ENCODE measurements at places on chromosomes 11 and 22. TPM values are rescaled to one million over a fixed set of nuclear protein-coding genes. Genes with fewer than 3 reads are reported as not detected.

- DNase-seq: no peak
- no peak overlapping the region for H3K4me3 ChIP-seq
- no peaks in the 10 kb centered on the region for H3K27me3 ChIP-seq
- H3K4me1 ChIP-seq: peaks cover 37% of the 10 kb centered on the region
- peaks cover 93% of the 10 kb centered on the region for H3K36me3 ChIP-seq
- H3K27ac ChIP-seq: no peak overlapping the region
Observed at GRCh38 chr22:38497869-38498268, 8.2 kb downstream of the DDX17 start.

- H3K4me3 ChIP-seq: no peak overlapping the region
- no peak for DNase-seq
- peak overlapping the region; percentile 74 for H3K27ac ChIP-seq
- no peaks in the 10 kb centered on the region for H3K27me3 ChIP-seq
- no peaks in the 10 kb centered on the region for H3K36me3 ChIP-seq
Observed at GRCh38 chr22:31229402-31230079, 17.4 kb downstream of the LIMK2 start.

Gene DDI1
- total RNA-seq: not detected

GRCh38 chr22:46108564-46109473 is 41.5 kb upstream of the PPARA start:
- peak overlapping the region; percentile 28 for H3K27ac ChIP-seq
- H3K4me3 ChIP-seq: no peak overlapping the region
- H3K4me1 ChIP-seq: peaks cover 68% of the 10 kb centered on the region
- peaks cover 93% of the 10 kb centered on the region for H3K36me3 ChIP-seq
- no peaks in the 10 kb centered on the region for H3K27me3 ChIP-seq
- no peak for DNase-seq

- no peak overlapping the region for H3K4me3 ChIP-seq
- H3K27me3 ChIP-seq: peaks cover 15% of the 10 kb centered on the region
- no peaks in the 10 kb centered on the region for H3K36me3 ChIP-seq
- peak; percentile 93 for DNase-seq
- no peak overlapping the region for H3K27ac ChIP-seq
Observed at GRCh38 chr22:37260901-37261336, 16.9 kb upstream of the RAC2 start.

DNA sequence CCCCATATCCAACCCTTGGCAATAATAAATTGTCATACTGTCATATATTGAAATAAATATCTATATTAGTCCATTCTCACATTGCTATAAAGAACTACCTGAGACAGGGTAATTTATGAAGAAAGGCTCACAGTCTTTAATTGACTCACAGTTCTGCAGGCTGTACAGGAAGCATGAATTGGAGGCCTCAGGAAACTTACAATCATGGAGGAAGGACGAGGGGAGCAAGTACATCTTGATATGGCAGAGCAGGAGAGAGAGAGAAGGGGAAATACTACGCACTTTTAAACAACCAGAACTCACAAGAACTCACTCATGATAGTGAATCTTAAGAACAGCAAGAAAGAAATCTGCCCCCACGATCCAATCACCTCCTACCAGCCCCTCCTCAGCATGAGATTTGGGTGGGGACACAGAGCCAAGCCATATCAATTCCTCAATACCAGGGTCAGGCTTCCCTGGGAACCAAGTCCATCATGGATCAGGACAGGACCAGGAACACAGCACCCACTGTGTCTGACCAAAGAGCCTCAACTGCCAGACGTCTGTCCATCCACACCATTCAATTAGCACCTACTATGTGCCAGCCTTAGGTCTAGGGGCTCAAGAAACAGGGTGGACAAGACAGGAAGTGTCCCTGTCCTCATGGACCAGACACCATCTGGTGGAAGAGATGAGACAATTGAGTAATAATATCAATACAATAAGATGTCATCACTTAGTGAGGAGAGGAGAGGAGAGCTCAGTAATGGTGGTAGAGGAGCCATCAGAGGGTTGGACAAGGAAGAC is 56.9 kb upstream of the TOP3B start:
- H3K27me3 ChIP-seq: peaks cover 16% of the 10 kb centered on the region
- DNase-seq: no peak
- no peak overlapping the region for H3K27ac ChIP-seq
- H3K4me3 ChIP-seq: no peak overlapping the region
- H3K4me1 ChIP-seq: peaks cover 8% of the 10 kb centered on the region
- no peaks in the 10 kb centered on the region for H3K36me3 ChIP-seq

GRCh38 chr11:88421530-88421929 is 84.0 kb upstream of the CTSC start:
- H3K4me1 ChIP-seq: peaks cover 25% of the 10 kb centered on the region
- no peak overlapping the region for H3K4me3 ChIP-seq
- peak overlapping the region; percentile 87 for H3K27ac ChIP-seq
- H3K27me3 ChIP-seq: no peaks in the 10 kb centered on the region
- H3K36me3 ChIP-seq: no peaks in the 10 kb centered on the region
- no peak for DNase-seq

Gene MUC5AC
- not detected for total RNA-seq

Gene UBQLNL
- 0.29 TPM for total RNA-seq

Gene CNIH2
- total RNA-seq: under 0.01 TPM

DNA sequence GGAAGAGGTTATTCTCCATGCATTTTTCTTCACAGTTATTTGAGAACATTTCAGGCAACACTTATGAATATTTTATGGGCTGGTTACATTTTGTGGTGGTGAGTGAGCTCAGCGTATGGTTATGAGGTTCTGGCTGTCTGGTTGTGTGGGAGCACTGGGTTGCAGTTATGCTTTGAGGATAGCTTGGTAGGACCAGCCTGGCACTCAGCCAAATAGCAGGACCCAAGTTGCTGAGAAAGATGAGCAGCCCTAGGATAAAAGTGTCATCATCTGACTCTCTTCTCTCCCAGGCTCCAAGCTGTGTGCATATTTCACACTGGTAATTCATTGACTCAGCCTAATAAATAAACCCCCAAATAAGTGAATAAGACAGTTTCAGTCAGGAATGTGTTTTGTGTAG is 8.1 kb upstream of the SRSF8 start:
- no peak overlapping the region for H3K27ac ChIP-seq
- DNase-seq: no peak
- H3K27me3 ChIP-seq: peaks cover 40% of the 10 kb centered on the region
- H3K4me3 ChIP-seq: no peak overlapping the region
- H3K36me3 ChIP-seq: no peaks in the 10 kb centered on the region

DNA sequence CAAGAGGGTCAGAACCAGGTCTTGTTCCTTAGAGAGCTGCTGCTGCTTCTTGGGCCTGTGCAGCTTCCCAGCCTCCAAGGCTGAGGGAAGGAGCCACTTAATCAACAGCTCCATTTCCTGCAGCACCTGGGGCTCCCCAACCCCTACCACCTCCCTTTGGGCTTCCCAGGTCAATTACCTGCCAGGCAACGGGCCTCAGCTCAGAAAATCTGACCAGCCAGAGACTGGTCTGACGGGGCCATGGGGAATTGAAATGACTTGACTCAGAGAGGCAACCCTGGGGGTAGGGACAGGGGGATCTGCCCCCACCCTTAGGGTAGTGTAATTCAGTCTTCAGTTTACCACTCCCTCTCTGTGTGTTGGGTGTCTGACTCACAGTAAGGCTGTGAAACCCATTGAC is 4.7 kb upstream of the MAJIN start:
- no peak overlapping the region for H3K27ac ChIP-seq
- H3K27me3 ChIP-seq: peaks cover 2% of the 10 kb centered on the region
- H3K4me1 ChIP-seq: peaks cover 4% of the 10 kb centered on the region
- DNase-seq: no peak

- H3K4me1 ChIP-seq: no peaks in the 10 kb centered on the region
- peaks cover 48% of the 10 kb centered on the region for H3K27me3 ChIP-seq
- no peak for DNase-seq
- no peak overlapping the region for H3K27ac ChIP-seq
- H3K4me3 ChIP-seq: no peak overlapping the region
- no peaks in the 10 kb centered on the region for H3K36me3 ChIP-seq
Observed at GRCh38 chr11:45321031-45321595, 35.0 kb upstream of the SYT13 start.

GRCh38 chr11:118536726-118537125 is 5.7 kb downstream of the TMEM25 start:
- H3K4me1 ChIP-seq: no peaks in the 10 kb centered on the region
- no peaks in the 10 kb centered on the region for H3K36me3 ChIP-seq
- DNase-seq: no peak
- H3K27me3 ChIP-seq: no peaks in the 10 kb centered on the region
- H3K27ac ChIP-seq: no peak overlapping the region

- H3K27ac ChIP-seq: no peak overlapping the region
- no peaks in the 10 kb centered on the region for H3K36me3 ChIP-seq
- H3K27me3 ChIP-seq: peaks cover 6% of the 10 kb centered on the region
- H3K4me1 ChIP-seq: peaks cover 3% of the 10 kb centered on the region
Observed at GRCh38 chr22:35601743-35602615, 15.2 kb downstream of the MB start.

DNA sequence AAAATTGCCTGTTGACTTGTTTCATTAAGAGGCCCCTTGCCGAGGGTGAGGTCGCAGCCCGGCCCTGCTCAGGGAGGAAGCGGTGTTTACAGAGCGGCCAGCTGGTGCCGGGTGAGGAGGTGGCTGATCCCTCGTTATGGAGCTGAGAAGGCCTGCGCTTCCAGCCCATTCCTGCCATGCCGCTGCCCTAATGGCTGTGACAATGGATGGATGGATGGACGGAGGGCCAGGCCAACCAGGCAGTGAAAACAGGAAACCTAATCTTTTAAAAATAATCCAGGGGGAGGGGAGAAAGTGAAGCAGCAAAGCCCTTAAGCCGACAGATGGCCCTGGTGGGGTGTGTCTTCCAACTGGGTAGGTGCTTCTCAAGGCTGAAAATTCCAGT is 38.5 kb downstream of the BCR start:
- no peak overlapping the region for H3K4me3 ChIP-seq
- no peak for DNase-seq
- no peaks in the 10 kb centered on the region for H3K27me3 ChIP-seq
- H3K27ac ChIP-seq: no peak overlapping the region
- H3K4me1 ChIP-seq: peaks cover 37% of the 10 kb centered on the region
- H3K36me3 ChIP-seq: no peaks in the 10 kb centered on the region

- H3K27ac ChIP-seq: no peak overlapping the region
- H3K27me3 ChIP-seq: no peaks in the 10 kb centered on the region
- H3K4me1 ChIP-seq: peaks cover 4% of the 10 kb centered on the region
- H3K36me3 ChIP-seq: peaks cover 5% of the 10 kb centered on the region
- H3K4me3 ChIP-seq: no peak overlapping the region
Observed at GRCh38 chr11:74644081-74644480, 51.7 kb downstream of the POLD3 start.

DNA sequence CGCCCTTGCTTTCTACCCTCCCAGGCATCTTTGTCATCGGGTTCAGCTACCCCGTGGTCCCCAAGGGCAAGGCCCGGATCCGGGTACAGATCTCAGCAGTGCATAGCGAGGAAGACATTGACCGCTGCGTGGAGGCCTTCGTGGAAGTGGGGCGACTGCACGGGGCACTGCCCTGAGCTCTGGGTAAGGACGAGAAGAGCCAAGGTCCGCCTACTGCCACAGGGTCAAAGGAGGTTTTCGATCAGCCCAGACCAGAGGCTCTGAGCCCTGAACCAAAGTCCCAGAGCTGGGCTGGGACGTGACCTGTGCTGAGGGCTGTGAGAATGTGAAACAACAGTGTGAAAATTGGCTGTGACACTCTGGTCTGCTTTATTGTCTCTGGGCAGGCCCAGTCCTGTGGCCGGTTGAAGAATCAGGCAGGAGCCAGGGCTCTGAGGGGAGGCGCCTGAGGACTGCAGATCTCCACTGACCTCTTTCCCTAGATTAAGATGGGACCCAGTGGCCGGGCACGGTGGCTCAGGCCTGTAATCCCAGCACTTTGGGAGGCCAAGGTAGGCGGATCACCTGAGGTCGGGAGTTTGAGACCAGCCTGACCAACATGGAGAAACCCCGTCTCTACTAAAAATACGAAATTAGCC is 6.5 kb upstream of the GALR3 start:
- no peak overlapping the region for H3K27ac ChIP-seq
- no peak overlapping the region for H3K4me3 ChIP-seq
- H3K27me3 ChIP-seq: peaks cover 11% of the 10 kb centered on the region
- peaks cover 9% of the 10 kb centered on the region for H3K4me1 ChIP-seq

Gene CARD18
- not detected for total RNA-seq

- no peaks in the 10 kb centered on the region for H3K36me3 ChIP-seq
- H3K27me3 ChIP-seq: peaks cover 50% of the 10 kb centered on the region
- H3K27ac ChIP-seq: no peak overlapping the region
Observed at GRCh38 chr11:2791139-2791520, 91.3 kb upstream of the KCNQ1OT1 start.

GRCh38 chr11:69013009-69013951 is at the start of gene MRGPRF:
Gene MRGPRF, minus strand, starts transcription at chr11:69013246. Its CDS starts 3,345 bp downstream, at chr11:69009901.
- peaks cover 50% of the 10 kb centered on the region for H3K4me1 ChIP-seq
- peak; percentile 97 for DNase-seq
- no peaks in the 10 kb centered on the region for H3K36me3 ChIP-seq
- peak within 1 kb of the TSS; percentile 77 for H3K4me3 ChIP-seq
- no peaks in the 10 kb centered on the region for H3K27me3 ChIP-seq
- H3K27ac ChIP-seq: peak within 1 kb of the TSS; percentile 66

- peaks cover 16% of the 10 kb centered on the region for H3K4me1 ChIP-seq
- no peaks in the 10 kb centered on the region for H3K36me3 ChIP-seq
- no peak overlapping the region for H3K27ac ChIP-seq
- no peaks in the 10 kb centered on the region for H3K27me3 ChIP-seq
Observed at GRCh38 chr22:35632935-35633334, 15.3 kb upstream of the APOL6 start.

Gene HIRA
- total RNA-seq: 22.1 TPM

Measured in osteoblast (primary cell).